ENCODE measurements at places on chromosomes 16 and 17.

DNA sequence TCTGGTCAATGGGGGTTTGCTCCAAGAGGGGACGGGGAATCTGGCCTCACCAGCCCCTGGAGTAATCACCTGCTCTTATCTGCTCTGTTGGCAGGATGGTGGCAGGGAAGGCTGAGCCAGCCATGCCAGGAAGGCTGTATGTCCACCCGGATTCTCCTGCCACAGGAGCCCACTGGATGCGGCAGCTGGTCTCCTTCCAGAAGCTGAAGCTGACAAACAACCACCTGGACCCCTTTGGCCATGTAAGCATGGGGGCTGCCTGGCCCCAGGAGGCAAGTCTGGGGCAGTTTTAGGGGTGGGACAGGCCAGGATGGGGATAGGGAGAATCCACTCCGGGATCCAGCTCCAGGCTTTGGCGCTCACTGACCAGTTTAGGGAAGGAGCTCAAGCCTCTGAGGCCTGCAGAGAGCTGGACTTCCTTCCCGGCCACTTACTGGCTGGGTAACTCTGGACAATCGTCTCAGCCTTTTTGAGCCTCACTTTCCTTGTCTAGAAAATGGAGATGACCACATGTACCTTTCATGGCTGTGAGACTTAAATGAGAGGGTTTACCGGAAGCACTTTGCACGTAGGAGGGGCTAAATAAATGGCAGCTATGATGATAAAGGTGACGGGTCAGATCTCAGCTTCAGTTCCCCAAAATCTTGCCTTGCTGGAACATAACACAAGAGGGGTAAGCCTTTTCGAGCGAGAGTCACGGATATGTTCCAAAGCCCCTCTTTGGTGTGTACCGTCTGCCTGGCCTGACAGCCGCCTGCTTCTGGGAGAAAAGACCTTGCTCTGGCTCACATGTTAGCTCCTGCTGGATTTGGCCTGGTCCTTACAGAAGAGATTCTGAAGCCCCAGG is 15.4 kb downstream of the TBX4 start:
- peaks cover 3% of the 10 kb centered on the region for H3K4me1 ChIP-seq
- peaks cover 18% of the 10 kb centered on the region for H3K27me3 ChIP-seq
- no peak overlapping the region for H3K27ac ChIP-seq
- DNase-seq = no peak
- no peak overlapping the region for H3K4me3 ChIP-seq

DNA sequence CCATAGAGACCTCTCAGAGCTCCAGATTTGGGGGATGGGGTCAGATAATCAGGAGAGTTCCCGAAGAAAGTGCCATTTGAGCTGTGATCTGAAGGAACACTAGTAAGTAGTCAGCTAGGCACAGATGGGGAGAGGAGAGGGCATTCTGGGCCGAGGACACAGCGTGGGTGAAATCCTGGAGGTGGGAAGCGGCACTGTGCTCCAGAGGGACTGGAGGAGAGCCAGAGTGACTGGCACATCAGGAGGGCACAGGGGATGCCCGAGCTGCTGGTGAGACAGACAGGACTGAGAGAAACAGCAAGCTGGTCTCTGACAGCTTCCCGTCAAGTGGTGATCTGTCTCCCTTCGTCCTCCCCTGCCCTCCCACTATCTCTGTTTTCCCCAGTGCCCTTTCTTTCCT is 40.6 kb downstream of the KNOP1 start:
- no peak overlapping the region for H3K4me3 ChIP-seq
- DNase-seq = no peak
- peaks cover 15% of the 10 kb centered on the region for H3K36me3 ChIP-seq
- no peaks in the 10 kb centered on the region for H3K4me1 ChIP-seq

DNA sequence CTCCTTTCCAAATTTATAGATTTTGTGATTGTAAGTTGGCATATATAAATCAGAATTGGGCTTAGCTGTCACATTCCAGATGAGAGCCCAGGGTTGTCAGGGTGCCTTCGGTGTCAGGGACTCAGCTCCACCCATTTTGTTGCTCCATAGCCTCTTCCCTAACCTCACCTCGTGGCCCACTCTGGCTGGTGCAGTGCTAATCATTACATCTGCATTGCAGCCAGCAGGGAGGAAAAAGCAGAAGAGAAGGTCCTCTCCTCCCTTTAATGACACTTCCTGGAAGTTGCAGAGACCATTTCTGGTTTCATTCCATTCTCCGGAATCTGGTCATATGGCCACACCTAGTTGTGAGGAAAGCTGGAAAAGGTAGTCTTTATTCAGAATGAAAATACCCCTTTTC is 113.3 kb downstream of the CCT6B start:
- no peaks in the 10 kb centered on the region for H3K27me3 ChIP-seq
- no peaks in the 10 kb centered on the region for H3K4me1 ChIP-seq
- H3K36me3 ChIP-seq = no peaks in the 10 kb centered on the region
- H3K27ac ChIP-seq = no peak overlapping the region
- no peak overlapping the region for H3K4me3 ChIP-seq

- H3K27me3 ChIP-seq = peaks cover 5% of the 10 kb centered on the region
- no peak for DNase-seq
- no peaks in the 10 kb centered on the region for H3K4me1 ChIP-seq
- no peak overlapping the region for H3K27ac ChIP-seq
- H3K36me3 ChIP-seq = no peaks in the 10 kb centered on the region
Measured at GRCh38 chr17:10177913-10178505, 20.4 kb downstream of the GAS7 start.

GRCh38 chr17:4742629-4743028 is 2.9 kb upstream of the CXCL16 start:
- H3K4me1 ChIP-seq = peaks cover 32% of the 10 kb centered on the region
- H3K27ac ChIP-seq = no peak overlapping the region
- peaks cover 8% of the 10 kb centered on the region for H3K36me3 ChIP-seq
- no peak for DNase-seq
- no peak overlapping the region for H3K4me3 ChIP-seq

GRCh38 chr17:69608808-69609472 is 194.4 kb downstream of the MAP2K6 start:
- H3K36me3 ChIP-seq = no peaks in the 10 kb centered on the region
- no peaks in the 10 kb centered on the region for H3K27me3 ChIP-seq
- H3K4me1 ChIP-seq = peaks cover 32% of the 10 kb centered on the region
- H3K27ac ChIP-seq = no peak overlapping the region
- DNase-seq = no peak

DNA sequence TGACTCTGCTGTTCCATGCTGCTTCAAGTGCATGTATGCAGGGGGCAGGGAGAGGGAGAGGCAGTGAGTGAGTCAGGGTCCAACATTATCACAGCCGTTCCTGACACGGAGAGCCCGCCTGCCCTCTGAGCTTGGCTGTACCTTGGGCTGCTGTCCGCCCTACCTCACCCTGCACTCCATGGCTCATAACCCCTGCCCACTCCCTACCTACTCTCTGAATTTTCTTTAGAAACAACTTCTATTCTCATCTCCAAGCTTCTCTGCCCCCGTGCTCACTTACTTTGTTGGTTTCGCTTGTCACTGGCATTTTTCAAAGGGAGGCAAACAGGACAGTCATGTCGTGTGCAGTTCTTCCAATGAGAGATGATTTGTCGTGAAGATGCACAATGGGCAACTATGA is 74.4 kb upstream of the TRAP1 start:
- no peak for DNase-seq
- H3K36me3 ChIP-seq = peaks cover 61% of the 10 kb centered on the region
- no peak overlapping the region for H3K4me3 ChIP-seq

DNA sequence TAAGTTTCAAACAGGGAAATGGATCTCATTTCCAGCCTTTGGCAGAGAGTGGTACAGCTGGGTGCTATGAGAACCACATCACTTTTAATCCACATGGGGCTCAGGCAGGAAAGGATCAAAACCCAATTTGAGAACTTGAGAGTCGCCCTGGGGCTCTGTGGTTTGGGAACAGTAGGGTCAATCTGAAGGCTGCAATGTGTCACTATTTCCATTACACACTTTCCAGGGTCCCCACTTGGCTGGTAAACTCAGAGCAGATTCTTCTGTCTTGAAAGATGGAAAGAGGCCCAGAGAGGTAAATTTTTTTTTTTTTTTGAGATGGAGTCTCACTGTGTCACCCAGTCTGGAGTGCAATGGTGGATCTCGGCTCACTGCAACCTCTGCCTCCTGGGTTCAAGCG is 6.7 kb upstream of the HIGD1B start:
- no peaks in the 10 kb centered on the region for H3K4me1 ChIP-seq
- no peak overlapping the region for H3K27ac ChIP-seq
- H3K4me3 ChIP-seq = no peak overlapping the region
- no peak for DNase-seq

Measured in activated CD4-positive, alpha-beta T cell treated with anti-CD3 and anti-CD28 coated beads, Interleukin-2, amount 10 ng/mL, durations not matched to agents 7 days and 5 days (primary cell).